Calu3 (cell line): ENCODE measurements at places on chromosomes 7 and 10.

- DNase-seq: no peak
Observed at GRCh38 chr7:5210751-5211338, 20.8 kb downstream of the WIPI2 start.

GRCh38 chr7:135434047-135434446 lies 75.9 kb downstream of the CNOT4 start:
- no peak for DNase-seq

- DNase-seq: no peak
Observed at GRCh38 chr10:31939797-31940708, 11.4 kb upstream of the ARHGAP12 start.

GRCh38 chr10:119663866-119664698 lies 12.9 kb downstream of the BAG3 start:
- DNase-seq: no peak

DNA sequence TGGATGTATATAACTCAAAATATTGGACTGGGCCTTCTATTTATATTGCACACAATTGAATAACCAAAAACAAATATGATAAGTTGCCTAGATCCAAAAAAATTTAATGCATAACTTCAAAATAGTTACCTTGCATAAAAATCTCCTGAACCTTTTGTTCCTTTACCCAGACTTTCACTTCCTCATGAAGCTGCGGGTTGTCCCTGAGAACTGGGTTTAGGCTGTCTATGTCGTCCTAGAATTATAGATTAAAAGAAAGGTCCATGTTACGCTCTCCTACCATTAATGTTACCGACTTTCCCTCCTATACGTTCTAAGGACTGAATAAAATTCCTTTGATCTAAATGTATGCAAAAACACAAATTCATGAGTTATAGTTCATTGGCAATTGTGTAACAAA lies 86.6 kb downstream of the NRBF2 start:
- no peak for DNase-seq

- DNase-seq: no peak
Observed at GRCh38 chr10:33227489-33227888, 107.0 kb downstream of the NRP1 start.

DNA sequence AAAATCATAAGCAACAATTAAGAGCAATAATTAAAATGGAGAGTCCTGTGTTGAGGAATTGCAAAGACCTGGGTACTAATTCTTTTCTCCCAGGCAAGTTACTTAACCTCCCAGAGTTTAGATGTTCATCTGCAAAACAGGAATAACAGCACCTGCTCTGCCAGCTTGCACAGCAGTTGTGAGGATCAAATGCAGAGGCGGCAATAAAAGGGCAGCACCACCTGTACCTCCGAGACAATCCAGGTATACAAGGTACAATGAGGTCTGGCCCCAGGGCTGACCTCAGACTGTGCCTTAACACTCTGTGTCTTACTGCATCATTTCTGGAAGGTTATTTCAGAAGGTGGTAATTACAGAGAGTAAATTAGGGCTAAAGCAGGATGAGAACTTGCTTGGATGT lies 14.5 kb upstream of the FAM204A start:
- DNase-seq: no peak

GRCh38 chr7:28088901-28089714 lies 91.5 kb downstream of the JAZF1 start:
- DNase-seq: no peak

DNA sequence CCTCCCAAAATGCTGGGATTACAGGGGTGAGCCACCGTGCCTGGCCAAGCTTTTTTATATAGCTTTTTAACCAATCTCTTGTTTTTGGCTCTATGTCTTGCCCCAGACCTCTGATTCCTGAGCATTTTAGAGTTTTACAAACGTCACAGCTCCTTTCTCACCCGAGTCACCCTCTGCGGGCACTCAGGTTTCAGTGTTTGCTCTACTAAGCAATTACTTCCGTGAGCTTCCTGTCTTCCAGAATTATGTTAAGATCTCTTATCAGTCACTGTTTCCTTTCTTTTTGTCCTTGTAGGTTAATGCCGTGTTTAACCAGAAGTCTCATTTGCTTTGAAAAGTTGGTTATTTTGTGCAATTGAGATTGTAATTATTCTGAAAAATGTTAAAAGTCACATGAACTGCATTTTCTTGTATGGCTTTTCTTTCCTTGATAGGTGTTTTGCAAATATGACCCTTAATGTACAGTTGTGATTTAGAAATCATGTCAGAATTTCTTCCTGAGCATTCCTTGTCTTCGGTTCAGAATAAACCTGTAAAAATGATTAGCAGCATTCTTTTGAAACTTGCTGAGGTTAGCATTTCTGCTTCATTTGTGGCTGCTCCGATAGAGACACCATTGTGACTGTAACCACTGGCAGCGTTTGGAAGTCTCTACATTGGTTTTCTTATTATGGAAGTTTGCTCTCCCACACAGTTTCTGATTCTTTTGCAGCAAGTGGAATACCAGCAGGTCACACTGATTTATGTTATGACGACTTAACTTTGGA lies 4.5 kb upstream of the HKDC1 start:
- DNase-seq: no peak

- DNase-seq: no peak
Observed at GRCh38 chr10:24703700-24704099, 20.0 kb downstream of the ARHGAP21 start.

GRCh38 chr7:66050990-66051448 lies 24.6 kb upstream of the ASL start:
- peak; percentile 65 for DNase-seq
